Ovary (tissue), 10 donors: ENCODE measurements at places on chromosomes 3 and 15. TPM values are rescaled to one million over a fixed set of nuclear protein-coding genes. Genes with fewer than 3 reads are reported as not detected.

The KLHL25 gene
- 7.4 TPM for total RNA-seq

The TMEM207 gene
- total RNA-seq: not detected

The CNTN3 gene
- 2.7 TPM for total RNA-seq

The AHSG gene
- total RNA-seq: not detected

The PLCH1 gene
- total RNA-seq: 0.79 TPM

The P2RY12 gene
- 1.3 TPM for total RNA-seq

The SLC22A14 gene
- total RNA-seq: not detected

The PARL gene
- 37.5 TPM for total RNA-seq

The PPP2R3A gene
- 11.9 TPM for total RNA-seq

The LCTL gene
- not detected for total RNA-seq

The IQGAP1 gene
- total RNA-seq: 172 TPM

The ADGRG7 gene
- total RNA-seq: not detected

The SLC15A2 gene
- total RNA-seq: 1.4 TPM

The SLC28A1 gene
- total RNA-seq: 0.20 TPM

The PRR23A gene
- total RNA-seq: not detected

The APBA2 gene
- total RNA-seq: 0.98 TPM

The MESP1 gene
- 0.20 TPM for total RNA-seq

The IGF2BP2 gene
- 16.6 TPM for total RNA-seq

The SLC6A1 gene
- total RNA-seq: 2.2 TPM

The FSD2 gene
- total RNA-seq: not detected

The NOX5 gene
- 0.10 TPM for total RNA-seq

The ELL3 gene
- total RNA-seq: 2.2 TPM

The CNTN4 gene
- total RNA-seq: 16.7 TPM

The EPM2AIP1 gene
- 31.8 TPM for total RNA-seq

The CCR2 gene
- 0.34 TPM for total RNA-seq

The CATSPER2 gene
- total RNA-seq: 9.0 TPM

The TF gene
- 3.4 TPM for total RNA-seq

The PP2D1 gene
- total RNA-seq: not detected

The TAGLN3 gene
- not detected for total RNA-seq

The SLCO2A1 gene
- total RNA-seq: 3.5 TPM

The GAP43 gene
- total RNA-seq: not detected

The CTXN2 gene
- total RNA-seq: not detected

The CHST13 gene
- total RNA-seq: 0.31 TPM

The PARP9 gene
- 17.3 TPM for total RNA-seq

The LRRC34 gene
- 4.3 TPM for total RNA-seq

The TAMM41 gene
- 23.7 TPM for total RNA-seq

The SLC22A13 gene
- 0.18 TPM for total RNA-seq

The XIRP1 gene
- total RNA-seq: not detected

The RBP2 gene
- 2.3 TPM for total RNA-seq

The ARHGEF3 gene
- total RNA-seq: 25.1 TPM

The C3orf85 gene
- not detected for total RNA-seq

The RTP1 gene
- total RNA-seq: not detected

The PSTPIP1 gene
- total RNA-seq: 7.0 TPM

The SCN11A gene
- total RNA-seq: 0.08 TPM

The CCR8 gene
- not detected for total RNA-seq

The AADACL2 gene
- total RNA-seq: not detected

The ABHD6 gene
- 10.8 TPM for total RNA-seq

The HCLS1 gene
- total RNA-seq: 11.4 TPM

The SKOR1 gene
- 0.36 TPM for total RNA-seq

The IGSF11 gene
- total RNA-seq: 22.3 TPM

The C15orf62 gene
- total RNA-seq: 0.41 TPM

The MBD4 gene
- 29.2 TPM for total RNA-seq
